ENCODE measurements at places on chromosomes 7 and 10. TPM values are rescaled to one million over a fixed set of nuclear protein-coding genes. Genes with fewer than 3 reads are reported as not detected.

Gene SHTN1
- 35.9 TPM for total RNA-seq

Gene GIMAP1
- not detected for total RNA-seq

Gene GRID1
- 0.20 TPM for total RNA-seq

Gene TACR2
- 0.05 TPM for total RNA-seq

Gene GIMAP4
- total RNA-seq: not detected

Gene TAS2R4
- total RNA-seq: not detected

Gene IFIT1
- total RNA-seq: 10.2 TPM

DNA sequence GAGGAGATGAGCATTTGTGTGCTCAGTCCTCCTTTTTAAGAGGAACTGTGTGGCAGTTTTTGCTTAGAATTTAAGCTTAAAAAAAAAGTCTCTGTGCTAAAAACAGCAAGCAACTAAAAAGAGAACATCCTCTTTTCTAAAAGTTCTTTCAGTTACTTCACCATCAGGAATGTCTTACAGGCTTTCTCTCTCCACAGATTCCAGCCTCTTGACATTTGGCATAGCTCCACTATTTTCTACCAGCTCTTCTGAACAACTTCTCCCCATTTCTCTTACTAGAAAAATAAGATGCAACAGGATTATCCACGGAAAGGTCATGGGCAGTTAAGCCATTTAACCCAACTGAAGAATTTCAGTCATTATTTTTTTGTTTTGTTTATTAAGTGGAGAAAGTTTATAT, 13.2 kb downstream of the PCLO start:
- DNase-seq: peak; percentile 53

DNA sequence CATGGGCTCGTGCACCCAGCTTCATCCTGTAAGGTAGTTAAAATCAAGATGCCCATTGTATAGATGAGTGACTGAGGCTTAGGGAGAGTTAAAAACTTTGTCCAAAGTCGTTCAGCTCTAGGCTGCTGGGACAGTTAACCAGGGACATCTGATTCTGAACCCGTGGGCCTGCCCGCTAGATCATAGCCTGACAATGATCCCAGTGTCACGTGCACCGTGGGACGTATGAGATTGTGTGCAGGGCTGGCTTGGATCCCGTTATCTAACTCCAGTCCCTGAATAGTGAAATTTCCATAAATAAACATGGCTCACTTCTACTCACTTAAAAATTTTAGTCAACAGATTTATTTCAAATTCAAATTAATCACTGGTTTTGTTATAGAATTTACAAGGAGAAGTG, 24.9 kb downstream of the C10orf120 start:
- DNase-seq: no peak

GRCh38 chr7:6182993-6183392, 89.4 kb downstream of the CYTH3 start:
- no peak for DNase-seq

- no peak for DNase-seq
Observed at GRCh38 chr10:620971-621370, 68.5 kb downstream of the DIP2C start.

DNA sequence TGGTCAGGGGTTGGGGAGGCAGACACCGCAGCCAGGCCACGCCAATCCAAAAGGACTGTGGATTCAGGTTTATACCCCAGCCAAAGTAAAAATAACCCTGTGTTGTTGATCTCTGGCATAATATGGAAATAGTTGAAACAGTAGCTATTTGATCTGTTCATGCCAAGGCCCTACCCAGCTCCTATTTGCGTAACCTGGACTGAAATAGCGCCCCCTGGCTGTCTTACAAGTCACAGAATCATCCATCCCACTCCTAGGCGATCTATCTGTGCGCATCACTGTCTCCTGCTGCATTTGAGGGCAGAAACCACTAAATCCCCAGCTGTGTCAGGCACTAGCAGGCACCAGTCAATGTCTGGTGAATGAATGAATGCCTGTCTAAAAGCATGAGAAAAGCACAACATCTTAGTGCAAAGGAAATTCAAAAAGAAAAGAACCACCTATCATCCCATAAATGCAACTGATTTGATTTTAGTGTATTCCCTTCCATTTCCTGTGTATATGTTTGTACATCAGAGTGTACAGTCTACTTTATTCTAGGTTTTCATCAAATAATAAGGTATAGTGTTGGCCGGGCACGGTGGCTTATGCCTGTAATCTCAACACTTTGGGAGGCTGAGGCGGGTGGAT, 160.0 kb downstream of the SLIT1 start:
- DNase-seq: peak; percentile 49

GRCh38 chr10:29257106-29257783, 31.6 kb upstream of the LYZL1 start:
- peak; percentile 88 for DNase-seq

GRCh38 chr7:3630081-3630480, 329.0 kb downstream of the SDK1 start:
- no peak for DNase-seq

DNA sequence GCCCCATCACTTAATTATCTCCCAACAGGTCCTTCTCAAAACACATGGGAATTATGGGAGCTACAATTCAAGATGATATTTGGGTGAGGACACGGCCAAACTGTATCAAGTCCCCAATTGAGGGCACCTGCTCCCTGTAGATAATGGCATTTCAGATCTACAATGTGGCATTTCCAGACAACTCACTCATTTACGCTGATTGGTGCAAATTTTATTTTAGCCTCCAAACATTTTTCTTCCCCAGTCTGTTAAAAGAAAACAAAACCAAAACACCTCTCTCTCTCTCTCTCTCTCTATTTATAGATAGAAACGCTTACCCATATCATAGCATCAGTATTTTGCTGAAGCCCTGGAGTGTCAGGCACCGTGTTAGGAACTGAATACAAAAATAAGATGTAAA, 148.7 kb upstream of the KLF6 start:
- no peak for DNase-seq

DNA sequence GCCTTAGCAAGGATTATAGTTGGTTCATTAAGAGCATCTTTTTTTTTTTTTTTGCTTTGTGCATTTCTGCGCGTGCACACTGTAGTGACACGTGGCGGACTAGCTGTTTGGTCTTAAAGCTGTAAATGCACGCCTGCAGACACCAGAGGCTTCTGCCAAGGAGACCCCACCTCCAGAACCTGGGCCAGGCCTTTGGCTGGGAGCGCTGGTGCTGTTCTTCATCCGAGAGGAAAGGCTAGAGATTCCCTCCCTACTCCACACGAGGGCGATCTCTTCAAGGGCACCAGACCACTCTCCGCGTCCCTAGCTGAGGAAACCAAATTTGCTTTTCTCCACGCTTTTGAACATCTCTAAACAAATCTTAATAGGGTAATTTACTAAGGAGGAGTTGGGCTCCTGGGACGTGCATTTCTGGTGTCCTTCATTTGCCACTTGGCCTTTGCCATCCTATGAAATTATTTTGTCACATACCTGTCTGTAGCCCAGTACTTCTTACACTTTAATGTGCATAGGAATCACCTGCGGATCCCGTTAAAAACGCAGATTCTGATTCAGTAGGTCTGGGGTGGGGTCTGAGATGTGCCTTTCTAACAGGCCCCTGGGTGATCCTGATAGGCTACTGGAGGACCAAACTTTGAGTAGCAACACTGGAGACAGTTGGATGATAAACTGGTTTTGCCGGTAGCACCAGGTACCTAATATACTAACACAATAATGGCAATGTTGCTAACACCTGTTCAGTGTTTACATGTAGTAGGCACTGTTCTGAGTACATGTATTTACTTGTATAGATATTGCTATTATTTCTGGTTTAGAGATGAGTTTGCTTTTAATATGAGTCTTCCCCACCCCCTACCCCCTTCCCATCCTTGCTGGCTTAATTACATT, 1.3 kb upstream of the SLC26A5 start:
- DNase-seq: peak; percentile 34

- DNase-seq: peak; percentile 93
Observed at GRCh38 chr7:22667562-22668239, 59.3 kb upstream of the IL6 start.

Data from renal cortical epithelial cell (primary cell).